NCI-H1930 (cell line): ENCODE measurements at places on chromosomes 7 and 10.

DNA sequence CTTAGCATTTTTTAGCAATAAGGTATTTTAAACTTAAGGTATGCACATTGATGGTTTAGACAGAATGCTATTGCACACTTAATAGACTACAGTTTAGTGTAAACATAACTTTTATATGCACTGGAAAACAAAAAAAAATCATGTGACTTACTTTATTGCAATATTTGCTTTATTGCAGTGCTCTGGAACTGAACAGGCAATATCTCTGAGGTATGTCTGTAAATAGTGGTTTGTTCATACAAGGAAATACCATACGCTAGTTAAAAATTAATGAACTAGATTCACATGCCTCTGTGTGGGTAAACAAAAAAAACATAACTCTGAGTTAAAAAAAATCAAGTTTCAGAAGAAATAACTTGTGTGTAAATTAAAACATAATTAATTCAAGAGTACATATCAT, 479.0 kb upstream of the MKI67 start:
- no peak for DNase-seq

GRCh38 chr7:54904130-54904529, 114.7 kb upstream of the EGFR start:
- DNase-seq: no peak

GRCh38 chr7:98713165-98713810, 96.2 kb downstream of the NPTX2 start:
- no peak for DNase-seq

DNA sequence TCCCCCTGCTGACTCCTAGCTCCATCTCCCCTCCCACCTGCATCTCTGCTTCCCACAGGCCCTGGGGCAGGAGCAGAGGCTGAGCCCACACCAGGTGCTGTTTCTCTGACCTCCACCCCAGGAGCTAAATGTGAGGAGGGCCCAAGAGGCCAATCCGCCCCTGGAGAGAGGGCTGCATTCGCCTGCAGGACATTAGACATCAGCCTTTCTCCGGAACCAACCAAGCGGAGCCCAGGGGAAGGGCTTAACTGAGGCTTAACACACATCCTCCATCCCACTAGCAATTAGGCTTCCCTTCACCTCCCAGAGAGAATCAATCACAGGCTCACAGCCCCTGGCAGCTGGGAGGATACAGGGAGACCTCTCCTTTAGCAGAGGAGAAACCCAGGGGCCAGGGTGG, 50.5 kb downstream of the SH3PXD2A start:
- DNase-seq: no peak

GRCh38 chr10:6562221-6562620, 17.9 kb downstream of the PRKCQ start:
- DNase-seq: no peak

DNA sequence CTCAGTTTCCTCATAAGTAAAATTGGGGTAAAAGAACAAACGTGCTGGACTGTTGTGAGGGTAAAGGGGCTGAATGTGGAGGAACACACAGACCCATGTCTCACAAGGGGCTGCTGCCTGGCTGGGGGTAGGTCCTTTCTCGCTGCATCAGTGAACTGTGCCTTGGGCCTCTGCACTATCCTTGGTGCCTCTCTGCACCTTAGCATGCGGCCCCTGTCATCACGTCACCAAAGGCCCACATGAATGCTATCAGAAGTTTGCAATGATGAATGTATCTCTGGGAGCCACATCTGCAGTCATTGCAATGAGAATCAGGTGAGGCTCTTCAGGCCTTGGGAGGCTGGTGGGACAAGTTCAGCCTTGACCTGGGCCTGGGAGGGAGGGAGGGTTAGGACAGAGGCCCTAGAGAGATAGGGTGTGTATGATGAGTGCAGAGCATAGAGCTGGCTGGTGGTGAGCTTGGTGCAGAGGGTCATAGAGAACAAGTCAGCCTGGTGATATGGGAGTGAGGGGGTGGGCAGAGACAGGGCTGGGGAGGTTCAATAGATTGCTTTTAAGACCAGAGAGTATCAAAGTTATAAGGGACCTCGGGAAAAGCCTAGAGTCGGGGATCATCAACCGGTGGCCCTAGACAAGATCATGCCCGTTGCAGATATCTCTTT, 308.4 kb downstream of the RPS24 start:
- DNase-seq: no peak

- peak; percentile 94 for DNase-seq
Observed at GRCh38 chr7:108351729-108352131, 104.5 kb downstream of the NRCAM start.

- DNase-seq: no peak
Observed at GRCh38 chr7:27960415-27960814, 220.2 kb downstream of the JAZF1 start.
